ENCODE measurements at places on chromosomes 11 and 22.
A peak's percentile ranks its signal among the peaks of the same experiment; 100 is the strongest.

DNA sequence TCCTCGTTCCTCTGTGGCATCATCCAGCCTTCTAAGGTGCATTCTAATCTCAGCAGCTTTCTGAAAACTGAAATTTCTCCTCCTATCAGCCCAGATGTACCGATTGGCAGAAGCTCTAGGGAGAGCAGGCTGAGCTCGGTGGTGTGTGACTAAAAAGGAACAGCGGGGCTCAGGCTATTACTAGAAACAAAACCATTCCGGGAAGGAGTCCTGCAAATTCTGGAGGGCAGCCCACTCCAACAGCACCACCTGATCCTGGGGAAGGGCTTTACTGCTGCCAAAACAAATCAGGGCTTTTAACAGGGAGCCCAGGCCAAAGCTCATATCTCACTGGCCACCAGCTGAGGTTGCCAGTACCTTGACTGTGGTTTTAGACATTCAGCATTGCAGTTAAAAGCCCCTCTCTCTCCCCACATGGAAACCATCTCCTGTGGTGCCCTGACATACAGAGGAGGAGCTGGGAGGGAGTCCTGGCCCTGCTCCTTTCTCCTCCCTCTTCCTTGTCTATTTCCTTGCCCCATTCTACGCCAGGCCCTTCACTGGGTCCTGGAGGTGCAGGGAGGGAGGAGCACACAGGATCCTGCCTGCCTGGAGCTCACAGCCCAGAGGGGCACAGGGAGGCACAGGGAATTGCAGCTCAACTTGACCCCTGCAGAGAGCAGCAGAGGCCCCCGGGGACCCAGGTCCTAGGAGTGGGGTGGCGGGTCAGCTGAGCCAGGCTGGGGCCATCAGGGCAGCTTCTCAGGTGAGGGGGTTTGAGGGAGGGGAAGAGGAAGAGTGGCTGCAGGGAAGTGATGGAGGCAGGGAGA is 889 bp downstream of the PLAAT4 start:
- no peak for DNase-seq

- no peak for DNase-seq
Measured at GRCh38 chr11:44468345-44468988, 97.0 kb upstream of the CD82 start.

- DNase-seq, result no peak
Measured at GRCh38 chr11:124938206-124938765, 2.4 kb upstream of the HEPACAM start.

- DNase-seq, result no peak
Measured at GRCh38 chr22:24156141-24156912, 25.0 kb upstream of the SUSD2 start.

- DNase-seq, result no peak
Measured at GRCh38 chr22:20258584-20259326, 9.4 kb downstream of the RTN4R start.

- peak; percentile 30 for DNase-seq
Measured at GRCh38 chr11:80165744-80166143, 724.9 kb upstream of the TENM4 start.

All from HS-5 (cell line).